ENCODE measurements at places on chromosomes 6 and 20. TPM values are rescaled to one million over a fixed set of nuclear protein-coding genes. Genes with fewer than 3 reads are reported as not detected.

GTSF1L gene
- not detected for total RNA-seq

IYD gene
- not detected for total RNA-seq

CST4 gene
- total RNA-seq = not detected

RAET1E gene
- not detected for total RNA-seq

STXBP5 gene
- 17.1 TPM for total RNA-seq

HCK gene
- total RNA-seq = not detected

NELFE gene
- total RNA-seq = 77.6 TPM

PTPRK gene
- 118 TPM for total RNA-seq

LCA5 gene
- 2.2 TPM for total RNA-seq

SPATS1 gene
- total RNA-seq = not detected
